Activated CD4-positive, CD25-positive, alpha-beta regulatory T cell treated with anti-CD3 and anti-CD28 coated beads, Interleukin-2, amount 50 U/mL, for 24 hours (primary cell): ENCODE measurements at places on chromosomes 16 and 17.

DNA sequence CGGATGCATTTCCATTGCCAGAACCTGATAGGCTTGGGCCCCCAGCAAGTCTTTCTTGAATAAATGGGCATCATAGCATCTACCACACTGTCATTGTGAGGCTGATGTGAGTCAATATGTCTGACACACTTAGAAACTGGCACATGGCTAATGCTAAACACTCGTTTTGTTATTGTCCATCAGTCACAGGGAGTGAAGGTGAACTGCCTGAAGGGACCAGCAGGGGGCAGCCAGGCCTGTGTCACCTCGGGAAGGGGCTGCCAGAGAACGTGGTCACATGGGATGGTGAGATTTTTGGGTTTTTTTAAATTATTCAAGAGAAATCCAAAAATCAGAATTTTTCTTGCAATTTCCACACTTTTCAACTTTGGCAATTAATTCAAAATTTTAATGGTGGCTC lies 831 bp upstream of the RCVRN start:
- ATAC-seq, result no peak

DNA sequence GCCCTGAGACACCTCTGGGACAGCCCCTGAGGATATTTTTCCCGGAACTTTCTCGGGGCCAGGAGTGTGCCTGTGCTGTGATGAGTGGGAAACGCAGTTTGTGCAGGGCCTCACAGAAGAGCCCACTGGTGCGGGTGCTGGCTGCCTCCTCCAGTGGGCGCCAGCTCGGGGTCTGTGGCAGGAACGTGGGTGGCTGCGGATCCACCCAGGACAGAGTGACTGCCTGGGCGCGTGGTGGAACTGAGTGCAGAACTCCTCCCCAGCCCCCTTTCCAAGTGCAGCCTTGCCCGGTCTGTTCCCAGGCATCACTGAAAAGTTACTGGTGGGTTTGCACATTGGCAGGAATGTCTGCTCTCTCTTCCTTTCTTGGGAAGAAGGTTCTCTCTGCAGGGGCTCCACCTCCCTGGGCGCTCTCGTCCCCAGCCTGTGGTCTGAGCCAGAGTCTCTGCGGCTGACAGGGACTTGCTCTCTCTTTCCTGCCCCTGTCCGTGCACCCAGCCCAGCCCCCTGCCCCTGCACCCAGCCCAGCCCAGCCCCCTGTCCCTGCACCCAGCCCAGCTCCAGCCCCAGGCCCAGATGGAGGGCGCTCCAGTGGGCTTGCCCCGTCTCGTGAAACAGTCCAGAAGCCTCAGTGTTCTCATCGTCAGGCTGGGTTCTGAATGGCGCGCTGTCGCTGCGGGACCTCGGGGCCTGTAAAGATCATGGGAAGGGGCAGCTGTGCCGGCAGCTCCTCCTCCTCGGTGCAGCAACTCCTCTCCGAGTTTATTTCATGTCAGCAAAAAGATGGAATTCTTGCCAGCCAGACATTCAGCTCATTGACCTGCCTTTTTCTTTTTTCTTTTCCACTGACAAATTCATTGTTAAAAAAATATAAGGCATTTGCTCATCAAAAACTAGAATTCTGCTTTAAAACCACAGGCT lies 117.5 kb downstream of the BANP start:
- ATAC-seq, result no peak

GRCh38 chr16:23896832-23897821 lies 61.3 kb downstream of the PRKCB start:
- no peak for ATAC-seq

DNA sequence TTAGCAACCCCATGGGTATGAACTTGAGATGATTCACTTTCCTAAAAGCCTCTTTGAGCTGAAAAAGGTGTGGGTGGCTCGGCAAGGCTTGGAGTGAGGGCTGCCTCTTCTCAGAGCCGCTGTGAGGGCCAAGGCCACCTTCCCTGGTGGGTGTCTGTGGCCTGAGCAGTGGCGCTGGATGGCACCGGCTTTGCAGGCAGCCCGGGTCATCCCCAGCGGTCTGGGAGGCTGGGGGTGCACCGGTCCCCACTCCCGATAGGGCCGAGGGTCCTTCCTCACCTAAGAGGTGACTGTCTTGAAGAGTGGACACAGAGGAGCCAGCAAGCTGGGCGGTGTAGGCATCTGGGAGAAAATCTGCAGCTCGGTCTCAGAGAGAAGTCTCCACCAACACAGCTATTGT lies 79.2 kb upstream of the RBL2 start:
- ATAC-seq, result no peak

- peak; percentile 57 for ATAC-seq
Observed at GRCh38 chr17:42249681-42250446, 26.3 kb downstream of the STAT5B start.

- ATAC-seq, result no peak
Observed at GRCh38 chr17:72354071-72354470, 233.3 kb downstream of the SOX9 start.

- ATAC-seq, result no peak
Observed at GRCh38 chr17:44221862-44222111, 2.3 kb upstream of the UBTF start.

- peak; percentile 22 for ATAC-seq
Observed at GRCh38 chr17:34252444-34253138, 2.5 kb upstream of the CCL2 start.

DNA sequence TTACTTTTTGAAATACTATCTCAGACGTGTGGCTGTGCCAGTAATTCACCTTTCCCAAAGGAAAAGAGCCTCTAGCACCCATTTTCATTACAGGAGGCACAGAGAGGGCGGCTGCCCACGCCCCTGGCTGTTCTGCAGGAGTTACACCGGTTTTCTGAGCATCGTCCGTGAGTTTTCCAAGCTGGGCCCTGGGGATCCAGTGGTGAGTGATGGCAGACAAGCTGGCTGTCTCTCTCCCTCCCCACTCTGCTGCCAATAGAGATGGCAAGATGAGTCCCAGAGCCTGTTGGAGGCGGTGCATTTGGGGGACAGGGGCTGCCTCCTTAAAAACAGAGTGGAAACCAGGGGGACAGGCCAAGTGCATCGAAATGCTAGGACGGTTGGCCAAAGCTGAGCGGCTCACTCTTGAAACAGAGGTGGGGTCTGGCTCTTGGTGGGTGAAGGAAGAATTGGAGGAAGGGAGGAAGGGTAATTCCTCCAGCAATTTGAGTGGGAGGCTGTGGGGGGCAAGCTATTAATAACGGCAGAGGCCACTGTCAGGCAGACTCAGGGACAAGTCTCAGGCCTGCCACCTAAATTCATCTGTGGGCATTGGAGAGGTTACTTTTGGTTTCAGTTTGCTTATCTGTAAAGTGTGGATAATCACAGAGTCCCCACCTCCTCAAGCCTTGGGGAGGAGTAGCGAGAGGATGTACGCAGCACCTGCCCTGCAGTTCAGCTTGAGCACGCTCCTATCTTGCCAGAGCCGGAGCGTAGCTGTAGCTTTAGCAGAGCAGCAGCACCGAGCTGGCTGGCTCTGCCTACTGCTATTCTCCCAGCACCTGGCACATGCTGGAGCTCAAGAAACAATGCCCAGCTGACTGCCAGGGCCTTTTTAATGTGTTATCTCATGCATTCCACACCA lies 7.5 kb upstream of the NOS2 start:
- ATAC-seq, result peak; percentile 88

DNA sequence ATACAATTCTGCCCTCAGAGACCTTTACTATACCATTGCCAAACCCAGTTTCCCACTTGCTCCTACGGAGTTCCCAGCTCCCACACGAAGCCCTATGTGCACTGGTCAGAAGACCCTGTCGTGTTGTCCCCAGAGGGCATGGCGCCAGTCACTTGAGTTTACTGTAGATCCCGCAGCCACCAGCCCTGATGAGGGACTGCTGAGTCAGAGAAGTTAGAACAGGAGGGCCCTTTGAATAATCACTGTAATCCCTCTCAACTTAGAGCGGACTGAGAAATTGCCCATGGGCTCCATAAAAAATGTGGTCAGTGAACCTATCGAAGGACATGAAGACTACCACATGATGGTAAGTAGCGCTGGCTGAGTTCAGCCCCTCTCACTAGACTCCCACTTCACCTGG lies 9.2 kb downstream of the UBFD1 start:
- no peak for ATAC-seq

DNA sequence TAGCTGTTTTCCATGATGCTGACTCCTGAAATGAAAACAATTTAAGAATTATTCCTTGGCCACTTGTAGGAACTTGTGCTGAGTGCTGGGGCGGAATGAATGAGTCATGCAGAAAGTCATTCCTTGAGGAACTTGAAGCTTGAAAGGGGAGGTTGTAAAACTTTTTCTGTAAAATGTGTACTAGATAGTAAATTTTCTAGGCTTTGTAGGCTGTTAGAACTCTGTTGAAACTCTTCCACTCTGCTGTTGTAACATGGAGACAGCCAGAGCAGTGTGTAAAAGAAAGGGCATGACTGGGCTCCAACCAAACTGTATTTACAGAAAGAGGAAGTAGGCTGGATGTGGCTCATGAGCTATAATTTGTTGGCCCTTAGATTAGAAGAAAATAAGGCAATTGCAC lies 46.1 kb downstream of the ABCA8 start:
- no peak for ATAC-seq

DNA sequence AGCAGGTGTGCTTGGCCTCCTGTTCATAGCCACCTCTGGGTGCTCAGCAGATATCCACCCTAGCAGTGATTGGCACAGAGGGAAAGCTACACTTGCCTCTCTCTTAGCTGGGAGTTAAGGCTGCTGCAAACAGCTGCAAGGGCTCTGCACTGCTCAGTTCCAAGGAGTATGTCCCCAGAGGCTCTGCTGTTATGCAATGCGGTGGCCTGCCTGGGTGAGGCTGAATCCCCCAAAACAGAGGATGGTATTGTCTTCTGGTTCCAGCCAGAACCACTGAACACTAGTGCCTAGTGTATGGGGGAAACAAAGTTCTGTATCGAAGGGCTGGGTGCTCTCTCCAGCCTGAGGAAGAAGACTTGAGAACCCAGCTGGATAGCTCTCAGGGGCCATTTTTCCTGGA lies 16.8 kb downstream of the TMEM94 start:
- ATAC-seq, result no peak

- no peak for ATAC-seq
Observed at GRCh38 chr16:86848821-86849220, 270.5 kb downstream of the FOXL1 start.

DNA sequence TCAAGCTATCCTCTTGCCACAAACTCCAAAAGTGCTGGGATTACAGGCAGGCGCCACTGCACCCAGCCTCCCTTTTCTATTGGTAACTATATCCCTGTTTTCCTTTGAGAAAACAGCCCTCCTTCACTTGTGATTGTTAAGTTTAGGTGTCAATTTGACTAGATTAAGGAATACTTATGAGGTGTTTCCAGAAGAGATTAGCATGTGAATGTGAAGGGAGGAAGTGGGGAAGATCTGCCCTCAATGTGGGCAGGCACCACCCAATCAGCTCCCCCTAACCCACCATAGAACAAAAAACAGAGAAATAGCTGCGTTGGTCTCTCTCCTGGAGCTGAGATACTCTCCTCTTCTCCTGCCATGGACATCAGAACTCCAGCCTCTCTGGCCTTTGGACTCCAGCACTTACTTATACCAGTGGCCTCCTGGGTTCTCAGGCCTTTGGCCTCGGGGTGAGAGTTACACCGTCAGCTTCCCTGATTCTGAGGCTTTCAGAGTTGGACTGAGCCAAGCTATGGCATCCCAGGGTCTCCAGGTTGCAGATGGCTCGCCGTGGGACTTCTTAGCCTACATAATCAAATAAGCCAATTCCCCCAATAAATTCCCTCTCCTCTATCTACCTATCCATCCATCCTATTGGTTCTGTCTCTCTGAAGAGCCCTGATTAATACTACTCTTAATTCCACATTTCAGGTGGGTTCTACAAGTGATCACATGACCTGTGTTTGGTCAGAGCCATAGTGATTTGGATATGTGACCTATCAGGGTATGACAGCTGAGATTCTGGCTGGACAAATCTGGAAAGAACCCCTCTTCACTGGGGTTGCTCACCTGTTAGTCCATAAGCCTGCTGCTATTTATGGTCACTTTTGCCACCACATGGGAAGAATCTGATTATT lies 12.0 kb upstream of the STAT3 start:
- ATAC-seq, result no peak

GRCh38 chr16:85963753-85964285 lies 64.9 kb downstream of the IRF8 start:
- no peak for ATAC-seq

- ATAC-seq, result no peak
Observed at GRCh38 chr17:66579556-66579955, 255.4 kb upstream of the CACNG5 start.

DNA sequence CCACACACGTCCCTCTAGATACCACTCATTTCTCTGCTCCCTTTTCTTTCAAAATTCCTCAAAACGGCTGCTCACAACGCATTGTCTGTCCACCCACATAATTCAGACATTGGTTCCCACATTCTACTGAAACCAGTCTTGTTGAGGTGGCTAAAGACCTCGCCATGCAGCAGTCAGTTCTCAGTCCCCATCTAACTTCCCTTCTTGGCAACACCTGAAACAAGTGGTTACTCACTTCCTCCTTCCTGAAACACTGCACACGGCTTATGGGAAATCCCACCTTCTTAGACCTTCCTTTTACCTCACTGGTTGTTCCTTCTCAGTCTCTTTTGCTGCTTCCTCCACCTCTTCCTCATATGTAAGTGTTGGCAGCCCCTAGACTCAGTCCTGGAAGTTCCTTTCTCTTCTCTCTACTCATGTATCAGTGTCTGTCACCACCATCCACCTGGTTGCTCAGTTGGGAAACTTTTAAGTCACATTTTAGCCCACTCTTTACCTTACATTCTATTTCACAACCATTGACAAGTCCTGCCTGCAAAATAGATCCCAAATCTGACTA lies 277.1 kb downstream of the CEP112 start:
- ATAC-seq, result peak; percentile 56

GRCh38 chr17:17476865-17477467 lies at the start of gene MED9:
MED9 (plus strand) TSS chr17:17477000; CDS start chr17:17477042, 42 bp downstream.
- peak; percentile 95 for ATAC-seq

DNA sequence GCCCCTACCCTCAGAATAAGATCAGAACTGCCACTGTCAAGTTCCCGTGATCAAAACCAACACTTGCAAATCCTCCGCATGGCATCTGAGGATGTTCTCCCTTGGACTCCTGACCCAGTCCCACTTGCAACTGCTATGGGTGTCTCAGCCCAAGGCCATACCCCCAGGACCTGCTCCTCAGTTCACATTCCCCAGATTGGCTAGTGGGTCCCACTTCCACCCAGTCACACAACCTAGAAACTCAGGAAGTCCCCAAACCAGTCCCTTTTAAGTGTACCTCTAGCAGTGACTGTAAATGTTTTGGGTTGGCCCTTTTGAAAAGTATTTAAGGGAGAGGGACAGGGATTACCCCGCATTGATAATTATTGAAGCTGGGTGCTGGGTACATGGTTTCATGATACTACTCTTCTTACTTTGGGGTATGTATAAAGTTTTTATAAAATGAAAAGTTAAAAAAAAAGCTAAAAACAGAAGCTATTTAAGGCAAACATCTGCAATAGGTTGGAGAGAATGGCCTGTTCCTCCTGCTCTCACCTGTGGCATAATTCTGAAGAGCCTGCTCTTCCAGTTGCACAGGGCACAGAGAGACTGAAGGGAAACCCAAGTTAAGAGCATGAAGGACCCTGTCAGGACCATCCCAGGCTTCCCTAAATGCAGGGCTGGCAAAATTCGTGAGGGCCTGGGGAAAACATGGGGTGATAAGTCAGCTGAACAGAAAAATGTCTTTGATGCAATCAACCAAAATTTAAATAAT lies 42.5 kb downstream of the ERN1 start:
- no peak for ATAC-seq
